ENCODE measurements at places on chromosomes 7 and 10.

- no peaks in the 10 kb centered on the region for H3K27me3 ChIP-seq
- H3K4me3 ChIP-seq, result no peak overlapping the region
- H3K27ac ChIP-seq, result no peak overlapping the region
- DNase-seq, result no peak
- H3K4me1 ChIP-seq, result no peaks in the 10 kb centered on the region
These were observed 143.0 kb downstream of the BUB3 start for GRCh38 chr10:123297175-123297574.

- H3K36me3 ChIP-seq, result no peaks in the 10 kb centered on the region
- DNase-seq, result no peak
- peaks cover 18% of the 10 kb centered on the region for H3K4me1 ChIP-seq
- no peak overlapping the region for H3K27ac ChIP-seq
- H3K27me3 ChIP-seq, result no peaks in the 10 kb centered on the region
These were observed 4.2 kb downstream of the KIFBP start for GRCh38 chr10:68992636-68993440.

DNA sequence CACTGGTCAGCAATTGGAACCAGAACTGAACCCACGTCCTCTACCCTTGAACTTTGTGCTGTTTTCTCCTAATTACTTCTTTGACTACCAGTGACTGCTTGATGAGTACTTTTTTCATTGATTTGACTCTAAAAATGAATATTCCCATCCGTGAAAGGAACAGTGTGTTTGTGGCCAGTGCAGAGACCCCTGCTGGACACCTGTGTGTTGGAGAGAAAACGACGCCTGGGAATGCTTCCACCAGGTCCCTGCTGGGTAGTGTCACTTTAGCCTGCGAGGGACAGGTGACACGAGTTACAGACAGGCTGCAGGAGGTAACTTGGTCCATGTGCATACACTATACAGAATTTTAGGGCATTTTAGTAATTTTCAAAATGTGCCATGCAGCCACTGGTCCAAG lies 6.8 kb upstream of the GJD4 start:
- H3K4me3 ChIP-seq, result no peak overlapping the region
- H3K4me1 ChIP-seq, result no peaks in the 10 kb centered on the region
- DNase-seq, result no peak
- H3K27me3 ChIP-seq, result peaks cover 4% of the 10 kb centered on the region

DNA sequence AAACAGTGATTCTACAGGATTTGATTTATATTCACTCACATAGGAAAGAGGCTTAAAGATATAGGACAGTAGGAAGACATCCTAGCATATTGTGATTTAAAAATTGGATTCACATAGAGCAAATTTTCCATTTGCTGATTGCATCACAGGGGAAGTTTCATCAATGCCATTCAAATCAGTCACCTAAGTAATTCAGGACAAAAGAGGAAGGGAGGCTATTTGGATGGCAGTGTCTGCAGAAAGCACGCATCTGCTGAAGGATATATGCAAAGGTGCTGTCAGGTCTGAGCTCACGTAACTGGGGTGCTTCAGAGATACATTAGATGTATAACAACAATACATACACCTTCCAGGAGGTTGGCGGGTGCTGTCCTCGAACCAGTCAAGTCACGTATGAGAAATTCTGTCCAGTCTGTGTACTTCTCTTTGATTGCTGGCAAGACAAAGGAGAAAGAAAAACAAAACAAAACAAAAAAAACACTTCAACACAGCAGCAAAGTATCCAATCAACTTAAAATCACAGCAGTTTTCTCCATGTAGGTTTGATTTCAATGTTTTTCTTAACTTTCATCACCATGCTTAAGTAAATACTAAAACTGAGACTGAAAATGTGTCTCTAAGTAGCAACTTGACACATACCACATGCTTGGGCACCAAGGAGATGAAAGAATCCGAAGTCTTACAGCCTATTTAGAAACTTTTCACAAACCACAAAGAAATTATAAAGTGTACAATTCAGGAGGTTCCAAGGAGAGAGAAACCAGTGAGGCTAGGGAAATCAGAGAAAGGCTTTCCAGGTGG lies 125.1 kb downstream of the SFMBT2 start:
- no peaks in the 10 kb centered on the region for H3K27me3 ChIP-seq
- peaks cover 3% of the 10 kb centered on the region for H3K4me1 ChIP-seq
- no peak for DNase-seq
- no peak overlapping the region for H3K4me3 ChIP-seq

GRCh38 chr7:18257711-18258110 lies 230.1 kb upstream of the PRPS1L1 start:
- no peaks in the 10 kb centered on the region for H3K36me3 ChIP-seq
- no peaks in the 10 kb centered on the region for H3K4me1 ChIP-seq
- no peak overlapping the region for H3K27ac ChIP-seq
- no peaks in the 10 kb centered on the region for H3K27me3 ChIP-seq

DNA sequence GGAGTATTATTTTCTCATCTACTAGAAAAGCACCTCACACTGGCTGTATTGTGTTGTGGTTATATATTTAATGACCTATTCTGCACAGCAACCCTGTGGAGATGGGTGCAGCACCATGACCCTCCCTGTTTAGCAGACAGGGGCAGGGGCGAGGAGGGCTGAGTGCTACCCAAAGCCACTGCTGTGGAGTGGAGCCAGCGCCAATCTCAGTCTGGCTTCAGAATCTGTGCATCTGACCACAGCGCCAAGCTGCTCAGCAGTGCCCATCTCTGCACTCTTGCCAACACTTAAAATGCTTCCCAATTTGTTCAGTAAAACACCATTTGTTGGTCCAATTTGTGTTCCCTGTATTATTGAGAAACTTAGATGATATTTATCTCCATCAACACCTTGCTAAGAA lies 239.1 kb downstream of the ZMYND11 start:
- no peak overlapping the region for H3K27ac ChIP-seq
- H3K4me1 ChIP-seq, result peaks cover 5% of the 10 kb centered on the region
- no peak for DNase-seq
- no peaks in the 10 kb centered on the region for H3K27me3 ChIP-seq
- H3K4me3 ChIP-seq, result no peak overlapping the region
